ENCODE measurements at places on chromosomes 11 and 22. TPM values are rescaled to one million over a fixed set of nuclear protein-coding genes. Genes with fewer than 3 reads are reported as not detected.

Gene OR56A3
- total RNA-seq: not detected

Gene KCNQ1OT1
- 1.1 TPM for total RNA-seq

Gene DKK3
- 74.8 TPM for total RNA-seq

Gene SAA1
- not detected for total RNA-seq

Gene MMP13
- not detected for total RNA-seq

Gene TREH
- not detected for total RNA-seq

Gene TEAD1
- total RNA-seq: 55.7 TPM

Gene IRAG1
- 1.2 TPM for total RNA-seq

Gene PLEKHA7
- total RNA-seq: not detected

Gene SLC1A2
- 1.7 TPM for total RNA-seq

Gene MN1
- 15.6 TPM for total RNA-seq

Gene PHRF1
- total RNA-seq: 22.4 TPM

Gene GNG3
- not detected for total RNA-seq

Gene NUP50
- total RNA-seq: 24.8 TPM

Gene KRTAP5-4
- not detected for total RNA-seq

Gene OR51B2
- not detected for total RNA-seq

Gene KIF18A
- 0.94 TPM for total RNA-seq

Measured in cardiac ventricle fibroblast (primary cell).